ENCODE measurements at places on chromosomes 1 and 21.

- DNase-seq: no peak
Measured at GRCh38 chr1:43764581-43764980, 57.2 kb downstream of the ST3GAL3 start.

DNA sequence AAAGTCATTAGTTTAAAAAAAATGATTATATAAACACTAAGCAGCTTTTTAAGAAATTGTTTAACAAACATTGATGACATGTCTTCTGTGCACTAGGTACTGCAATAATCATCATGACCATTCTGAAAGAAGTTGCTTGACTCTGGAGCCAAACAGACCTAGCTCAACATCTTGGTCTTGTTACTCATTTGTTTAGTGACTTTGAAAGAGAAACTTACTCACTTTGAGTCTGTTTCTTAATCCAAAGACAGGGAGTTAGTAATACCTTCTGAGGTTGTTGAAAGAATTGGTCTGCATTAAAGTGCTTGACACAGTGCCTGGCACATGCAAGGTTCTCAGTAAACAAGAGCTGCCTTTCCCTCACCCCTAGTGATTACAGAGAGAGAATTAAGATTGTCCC, 84.4 kb downstream of the SGIP1 start:
- DNase-seq: no peak

DNA sequence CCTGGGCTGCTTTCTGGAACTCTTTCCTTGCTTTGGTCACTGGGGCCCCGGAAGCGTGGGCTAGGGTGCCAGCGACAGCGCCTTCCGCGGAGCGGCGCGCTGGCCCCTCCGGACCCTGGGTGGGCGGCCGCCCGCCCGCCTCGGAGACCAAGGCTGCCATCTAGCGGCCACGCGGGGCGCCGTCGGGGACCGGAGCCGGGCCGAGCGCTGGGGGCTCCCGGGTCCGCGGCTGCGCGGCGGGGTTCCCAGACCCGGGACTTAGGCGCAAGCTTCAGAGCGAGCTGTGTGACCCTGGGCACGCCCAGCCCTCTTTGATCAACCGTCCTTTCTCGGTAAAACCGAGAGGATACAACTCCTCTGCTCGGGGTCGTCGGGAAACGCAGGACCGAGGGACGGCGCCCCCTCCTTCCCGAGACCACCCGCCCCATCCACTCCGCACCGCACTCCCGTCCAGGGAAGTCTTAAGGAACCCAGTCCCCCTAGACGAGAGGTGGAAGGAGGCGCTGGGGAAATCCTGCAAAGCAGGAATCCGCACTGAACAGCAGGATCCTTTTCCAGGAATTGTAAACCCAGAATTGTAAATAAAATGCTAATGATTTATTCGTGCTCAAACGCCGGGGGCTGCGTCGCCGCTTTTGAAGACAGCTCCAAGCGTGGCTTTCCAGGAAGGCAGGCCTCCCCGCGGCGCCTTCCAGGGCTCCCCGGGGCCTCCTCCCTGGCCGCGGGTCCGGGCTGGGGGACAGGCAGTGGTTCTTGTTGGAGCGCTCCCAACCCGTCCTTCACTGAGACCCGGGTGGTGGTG, 41.2 kb downstream of the RRAGC start:
- peak; percentile 4 for DNase-seq

DNA sequence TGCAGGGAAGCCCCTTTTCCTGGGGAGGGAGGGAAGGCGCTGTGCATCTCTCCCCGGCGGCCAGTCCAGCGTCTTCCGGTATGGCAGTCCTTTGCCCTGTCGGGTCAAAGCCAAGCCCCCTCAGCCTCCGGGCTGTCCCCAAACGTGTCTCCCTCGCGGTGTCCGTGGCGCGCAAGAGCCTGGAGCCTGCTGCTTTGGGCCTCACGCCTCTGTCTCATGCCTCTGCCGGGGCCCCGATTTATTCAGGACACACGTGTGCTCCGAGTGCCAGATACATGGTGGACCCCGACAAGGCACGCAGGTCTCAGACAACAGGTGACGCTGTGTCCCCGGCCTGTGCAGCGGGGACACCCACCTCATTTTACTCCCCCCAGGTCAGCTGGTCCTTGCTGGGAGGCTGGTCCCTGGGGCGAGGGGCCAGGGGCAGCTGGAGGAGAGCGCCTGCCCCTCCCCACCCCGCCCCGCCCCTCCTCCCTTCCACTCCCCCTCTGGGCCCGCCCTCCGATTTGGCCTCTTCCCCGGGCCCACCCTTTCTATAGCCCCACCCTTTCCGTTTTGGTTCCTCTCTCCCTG, 176.7 kb downstream of the CAMTA1 start:
- DNase-seq: no peak

GRCh38 chr1:13556224-13556764, 27.3 kb upstream of the PDPN start:
- no peak for DNase-seq

GRCh38 chr1:198122693-198123092, 34.1 kb upstream of the NEK7 start:
- no peak for DNase-seq

GRCh38 chr21:15797577-15798363, 68.0 kb downstream of the USP25 start:
- DNase-seq: no peak
